Stimulated activated CD4-positive, alpha-beta T cell treated with anti-CD3 and anti-CD28 coated beads, TNF-alpha, amount 100 ng/mL, for 4 hours (primary cell): ENCODE measurements at places on chromosomes 5 and 9.

GRCh38 chr9:38068701-38069628 is at the start of gene SHB:
TSS of gene SHB (minus strand) at chr9:38069227. CDS start at chr9:38068645, 582 bp downstream.
- peak; percentile 75 for DNase-seq

- no peak for DNase-seq
These were observed 39.2 kb downstream of the ANXA2R start for GRCh38 chr5:43000914-43001313.

- no peak for DNase-seq
These were observed 278.8 kb downstream of the GAS1 start for GRCh38 chr9:86668488-86668887.

GRCh38 chr5:149433524-149434131 is 54.5 kb upstream of the IL17B start:
- DNase-seq: no peak
